Activated CD4-positive, alpha-beta T cell treated with anti-CD3 and anti-CD28 coated beads for 4 hours (primary cell): ENCODE measurements at places on chromosomes 6 and 20.
A peak's percentile ranks its signal among the peaks of the same experiment; 100 is the strongest.

DNA sequence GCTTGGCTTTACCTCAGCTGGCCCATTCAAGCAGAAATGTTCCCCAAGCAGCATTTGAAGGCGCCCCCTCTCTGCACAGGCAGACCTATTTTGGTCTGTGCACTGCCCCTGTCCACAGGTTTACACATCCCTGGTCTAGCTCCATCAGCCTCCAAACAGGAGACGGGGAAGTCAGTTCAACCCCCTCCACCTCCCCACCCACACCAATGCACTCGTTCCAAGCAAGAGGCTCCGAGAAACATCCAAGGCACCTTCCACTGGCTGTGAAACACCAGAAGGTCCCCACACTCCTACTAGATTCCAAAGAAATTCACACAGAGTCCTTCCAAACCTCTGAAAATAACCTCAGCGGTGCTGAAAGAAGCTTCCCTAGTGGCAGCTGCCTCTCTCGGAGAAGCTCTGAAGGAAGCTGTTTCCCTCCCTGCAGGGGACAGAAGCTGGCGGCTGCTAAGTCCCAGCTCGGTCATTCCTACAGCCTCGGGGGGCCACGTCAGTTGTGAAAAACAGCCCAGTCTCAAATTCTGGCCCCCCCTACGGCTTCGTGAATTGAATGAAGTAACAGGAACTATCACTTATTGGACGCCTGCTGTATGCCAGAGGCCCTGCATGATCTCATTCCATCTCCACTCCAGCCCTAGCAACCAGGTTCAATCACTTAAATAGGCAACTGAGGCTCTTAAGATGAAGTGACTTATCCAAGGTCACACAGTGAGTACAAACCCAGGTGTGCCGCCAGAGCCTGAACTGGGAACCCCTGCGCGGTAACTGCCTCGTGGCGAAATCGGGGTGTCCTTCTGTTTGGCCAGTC lies 815 bp downstream of the SPATA2 start:
- no peak for DNase-seq

- DNase-seq, result no peak
Measured at GRCh38 chr20:5065879-5066383, 53.8 kb downstream of the PCNA start.

DNA sequence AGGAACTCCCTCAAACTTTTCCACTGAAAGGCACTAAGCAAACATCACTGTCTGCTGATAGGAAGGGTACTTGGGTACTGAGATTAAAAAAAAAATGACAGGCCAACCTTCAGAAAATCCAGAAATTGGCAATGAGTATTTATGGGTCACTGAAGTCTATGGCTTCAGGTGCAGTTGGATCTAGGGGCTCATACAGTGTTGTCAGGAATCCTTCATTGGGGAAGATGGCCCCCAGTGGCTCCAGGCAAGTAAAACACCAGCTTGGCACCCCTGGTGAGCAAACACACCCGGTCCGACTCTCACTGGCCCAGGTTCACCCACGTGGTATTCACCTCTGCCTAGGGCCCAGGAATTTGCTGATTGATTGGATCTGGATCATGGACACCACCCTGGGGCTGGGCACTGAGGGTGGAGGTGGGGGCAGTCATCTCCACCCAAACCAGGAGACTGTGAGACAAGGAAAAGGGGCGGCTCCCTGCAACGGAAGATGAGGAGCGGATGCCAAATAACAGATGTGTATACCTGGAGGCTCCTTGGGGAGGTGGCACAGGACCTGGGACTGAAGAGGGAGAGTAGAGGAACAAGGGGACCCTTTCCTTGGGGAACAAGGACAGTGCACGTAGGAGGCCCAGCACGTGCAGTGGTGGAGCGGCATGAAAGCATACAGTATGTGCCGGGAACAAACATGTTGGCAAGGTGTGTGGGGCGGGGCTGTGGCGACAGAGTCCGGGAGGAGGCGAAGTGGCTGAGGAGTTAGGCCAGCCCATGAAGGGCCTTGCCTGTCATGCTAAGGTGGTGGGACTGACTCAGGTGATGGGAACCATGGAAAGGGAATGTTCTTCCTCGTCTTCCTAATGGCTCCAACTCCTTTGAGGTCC lies 4.7 kb downstream of the SLC2A10 start:
- DNase-seq, result no peak

- DNase-seq, result no peak
Measured at GRCh38 chr6:84771125-84771755, 6.8 kb upstream of the TBX18 start.

GRCh38 chr6:12071064-12071615 lies 59.0 kb downstream of the HIVEP1 start:
- DNase-seq, result no peak

DNA sequence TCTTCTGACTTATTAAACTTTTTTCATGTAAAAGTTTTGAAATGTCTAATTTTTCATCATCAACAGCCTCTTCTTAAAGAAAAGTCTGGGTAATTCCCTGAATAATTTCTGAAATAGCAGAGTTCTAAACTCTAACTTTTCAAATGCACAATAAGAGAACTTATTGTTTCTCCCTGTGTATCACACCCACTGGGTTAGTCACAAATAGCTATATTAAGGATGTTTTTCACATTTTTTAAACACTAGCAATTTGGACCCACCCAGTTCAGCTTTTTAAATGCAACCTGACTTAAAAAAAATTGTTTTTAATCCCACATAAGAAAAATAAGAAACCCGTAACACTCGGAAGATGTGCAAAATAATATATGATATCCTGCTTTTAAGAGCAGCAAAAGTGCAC lies 61.4 kb upstream of the UTRN start:
- no peak for DNase-seq

DNA sequence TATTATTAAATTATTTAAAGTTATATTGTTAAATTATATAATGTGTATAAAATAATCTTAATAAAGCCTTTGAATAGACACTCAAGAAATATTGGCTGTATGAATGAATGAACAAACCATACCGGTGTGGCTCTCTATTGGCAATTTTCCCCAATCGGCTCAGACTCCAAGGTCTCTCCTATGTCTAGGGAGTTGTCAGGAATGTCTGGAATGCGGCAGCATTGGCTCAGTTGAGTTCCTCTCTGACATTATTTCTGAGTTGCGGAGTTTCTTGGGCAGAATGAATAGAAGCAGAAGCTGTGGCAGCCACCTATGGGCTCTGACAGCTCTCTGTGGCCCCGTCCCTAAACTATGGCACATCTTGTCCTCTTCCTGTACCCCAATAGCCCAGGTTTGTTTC lies 111.0 kb downstream of the SOBP start:
- DNase-seq, result no peak

DNA sequence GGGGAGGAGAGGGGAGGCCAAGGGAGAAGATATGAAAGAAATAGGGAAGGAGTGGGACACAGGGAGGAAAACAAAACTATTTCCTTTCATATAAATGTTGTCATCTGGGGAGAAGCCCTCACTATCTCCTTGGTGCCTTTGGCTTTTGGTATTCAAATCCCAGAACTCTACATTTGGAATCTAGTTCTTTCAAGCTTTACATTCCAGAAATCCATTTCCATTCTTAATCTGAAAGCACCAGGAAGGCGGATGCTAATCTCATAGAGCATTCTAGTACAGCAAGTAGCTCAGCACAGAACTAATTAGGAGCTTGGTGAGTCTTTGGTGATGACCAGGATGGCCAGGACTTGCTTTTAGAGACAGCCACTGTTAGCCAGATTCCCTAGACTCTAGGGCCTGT lies 177.9 kb downstream of the KIF16B start:
- DNase-seq, result no peak

- DNase-seq, result no peak
Measured at GRCh38 chr20:11726026-11726425, 191.7 kb upstream of the BTBD3 start.

- no peak for DNase-seq
Measured at GRCh38 chr20:4567170-4567569, 154.5 kb upstream of the PRND start.

- DNase-seq, result no peak
Measured at GRCh38 chr6:104885518-104886043, 25.9 kb upstream of the HACE1 start.

DNA sequence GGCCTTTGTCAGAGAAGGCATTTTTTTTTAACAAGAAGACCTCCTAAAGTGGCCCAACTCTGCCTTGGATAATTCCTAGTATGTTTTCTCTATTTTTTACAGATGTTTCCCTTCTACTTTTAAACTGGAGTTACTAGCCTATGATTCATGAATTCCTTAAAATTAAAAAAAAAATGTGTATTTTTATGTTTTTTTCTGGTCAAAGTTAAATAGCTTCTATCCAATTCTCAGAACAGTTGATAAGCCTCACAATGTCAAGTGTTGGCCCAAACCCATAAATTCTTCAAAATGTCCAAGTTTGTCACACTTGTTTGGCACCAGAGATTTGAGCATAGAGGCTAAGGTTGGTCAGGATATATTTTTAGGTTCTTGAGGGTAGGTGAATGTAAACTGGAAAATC lies 64.0 kb downstream of the JAG1 start:
- no peak for DNase-seq

- peak; percentile 86 for DNase-seq
Measured at GRCh38 chr20:50190251-50191064, at the start of gene CEBPB. Gene CEBPB (plus strand): TSS chr20:50190830. CDS start chr20:50191034, 204 bp downstream.

- no peak for DNase-seq
Measured at GRCh38 chr6:28239636-28240035, 12.4 kb downstream of the ZKSCAN4 start.

DNA sequence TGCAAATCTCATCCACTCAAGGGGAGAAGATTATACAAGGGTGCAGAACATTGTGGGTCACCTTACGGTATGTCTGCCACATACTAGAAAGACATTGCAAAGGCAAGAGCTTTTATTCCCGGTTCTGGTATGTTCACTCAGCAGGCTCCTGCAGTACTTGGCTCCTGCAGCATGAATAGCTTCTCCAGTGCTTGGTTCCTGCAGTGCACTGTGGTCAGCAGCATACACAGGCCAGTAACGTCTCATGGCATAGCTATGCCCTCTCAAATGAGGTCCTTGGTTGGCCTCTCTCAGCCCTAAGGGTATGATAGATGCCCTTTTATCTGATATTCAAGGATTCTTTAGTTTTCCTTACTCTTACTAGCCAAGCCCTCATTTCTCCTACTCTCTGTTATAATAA lies 12.6 kb downstream of the TCP11 start:
- DNase-seq, result no peak

- DNase-seq, result no peak
Measured at GRCh38 chr20:46107061-46107460, 11.1 kb upstream of the CD40 start.
